ENCODE measurements at places on chromosomes 1 and 21.

DNA sequence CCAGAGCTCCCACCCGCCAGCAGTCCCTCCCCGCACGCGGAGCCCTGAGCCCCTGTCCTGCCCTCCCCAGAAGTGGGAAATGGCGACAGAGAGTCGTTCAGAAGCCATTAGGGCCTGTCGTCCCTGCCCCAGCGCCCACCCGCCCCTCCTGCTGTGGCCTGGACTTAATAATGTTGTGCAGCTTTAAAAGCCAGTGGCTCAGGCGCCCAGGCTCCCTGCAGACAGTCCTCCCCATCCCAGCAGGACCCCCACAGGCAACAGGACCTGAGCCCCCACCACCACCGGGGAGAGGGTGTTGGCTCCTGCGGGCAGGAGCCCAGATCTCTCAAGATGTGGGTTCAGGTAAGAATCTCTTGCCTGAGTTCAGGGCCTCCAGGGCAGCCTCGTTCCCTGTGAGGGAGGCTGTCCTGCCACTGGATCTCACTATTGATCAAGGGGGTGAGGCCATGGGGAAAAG, 125.3 kb upstream of the RUNX3 start:
- no peak for DNase-seq

GRCh38 chr1:24878775-24879742, 51.0 kb downstream of the RUNX3 start:
- DNase-seq: peak; percentile 8

- DNase-seq: no peak
Observed at GRCh38 chr1:185409763-185410528, 92.9 kb upstream of the IVNS1ABP start.

GRCh38 chr1:200646515-200646914, 23.2 kb downstream of the DDX59 start:
- no peak for DNase-seq

DNA sequence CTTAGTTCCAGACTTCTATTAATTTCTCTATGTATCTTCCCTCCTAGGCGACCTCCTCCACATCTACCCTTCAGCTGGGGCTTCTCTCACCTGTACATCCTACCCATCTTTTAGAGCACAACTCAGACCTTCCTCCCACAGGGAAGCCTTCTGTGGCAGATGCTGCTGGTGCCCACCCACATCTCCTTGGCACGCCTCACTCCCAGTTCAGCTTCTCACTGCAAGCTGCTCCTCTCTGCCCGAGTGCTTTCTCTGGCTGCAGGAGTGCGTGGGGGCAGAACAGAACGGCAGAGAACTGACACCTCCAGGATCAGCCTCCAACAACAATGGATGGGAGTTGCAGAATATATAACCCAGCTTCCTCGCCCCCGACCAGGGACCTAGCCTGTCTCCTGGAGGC, 36.5 kb downstream of the ZBTB18 start:
- DNase-seq: no peak

DNA sequence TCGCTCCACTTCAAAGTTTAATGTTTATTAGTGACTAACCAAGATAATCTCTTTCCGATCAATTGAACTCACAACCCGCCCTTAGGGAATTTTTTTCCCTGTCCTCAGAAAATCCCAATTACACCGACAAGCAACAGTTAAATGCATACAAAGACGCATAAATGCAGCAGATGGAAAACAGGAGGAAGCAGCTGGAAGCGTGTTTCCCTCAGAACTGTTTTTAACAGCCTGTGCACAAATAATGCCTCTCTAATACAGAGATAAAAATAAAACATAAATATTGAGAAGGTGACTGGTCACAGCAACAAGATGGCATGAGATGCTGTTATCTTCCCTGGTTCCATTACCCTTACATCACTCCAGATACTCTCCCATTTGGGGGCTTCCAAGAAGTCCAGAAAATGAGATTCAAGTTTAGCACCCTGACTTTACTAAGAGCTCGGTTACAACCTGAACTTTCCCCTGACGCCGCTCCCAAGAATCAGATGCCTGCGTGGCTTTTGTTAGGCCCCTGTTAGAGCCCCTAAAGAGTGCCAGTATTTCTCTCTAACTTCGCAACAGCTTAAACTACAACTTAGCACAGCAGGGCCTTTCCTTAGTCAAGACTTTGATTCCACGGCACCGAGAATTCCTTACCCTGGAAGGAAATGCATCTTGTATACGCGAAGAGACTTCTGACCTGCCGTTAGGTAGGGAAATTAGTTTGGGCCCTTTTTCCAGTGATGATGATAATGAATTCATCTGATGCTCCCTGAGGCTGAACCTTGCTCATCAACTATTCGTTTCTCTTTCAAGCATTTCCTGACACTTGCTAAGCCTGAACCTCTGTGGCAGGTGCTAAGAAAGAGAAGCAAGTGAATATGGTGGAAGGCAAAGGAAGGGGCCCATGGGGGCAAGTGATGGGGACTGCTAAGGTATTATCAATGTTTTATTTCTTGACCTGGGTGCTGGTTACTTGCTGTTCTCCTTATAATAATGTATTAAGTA, 137.7 kb upstream of the SMYD2 start:
- DNase-seq: no peak

DNA sequence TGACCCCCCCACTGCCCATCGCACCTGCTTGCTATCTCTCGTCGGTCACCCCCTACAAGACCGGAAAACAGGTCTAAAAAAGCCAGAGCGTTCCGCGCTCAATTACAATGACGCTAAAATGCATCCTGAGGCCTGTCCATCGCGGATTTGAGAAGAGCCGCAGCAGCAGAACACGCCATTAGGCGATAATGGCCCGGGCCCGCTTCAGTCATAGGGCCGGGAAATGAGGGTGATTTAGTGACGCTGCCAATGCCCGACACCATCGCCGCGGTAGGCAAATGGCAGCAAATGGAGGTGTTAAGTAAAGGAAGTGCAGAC, 64.1 kb upstream of the SSX2IP start:
- DNase-seq: no peak

GRCh38 chr1:241408170-241408569, 51.2 kb upstream of the RGS7 start:
- DNase-seq: no peak

DNA sequence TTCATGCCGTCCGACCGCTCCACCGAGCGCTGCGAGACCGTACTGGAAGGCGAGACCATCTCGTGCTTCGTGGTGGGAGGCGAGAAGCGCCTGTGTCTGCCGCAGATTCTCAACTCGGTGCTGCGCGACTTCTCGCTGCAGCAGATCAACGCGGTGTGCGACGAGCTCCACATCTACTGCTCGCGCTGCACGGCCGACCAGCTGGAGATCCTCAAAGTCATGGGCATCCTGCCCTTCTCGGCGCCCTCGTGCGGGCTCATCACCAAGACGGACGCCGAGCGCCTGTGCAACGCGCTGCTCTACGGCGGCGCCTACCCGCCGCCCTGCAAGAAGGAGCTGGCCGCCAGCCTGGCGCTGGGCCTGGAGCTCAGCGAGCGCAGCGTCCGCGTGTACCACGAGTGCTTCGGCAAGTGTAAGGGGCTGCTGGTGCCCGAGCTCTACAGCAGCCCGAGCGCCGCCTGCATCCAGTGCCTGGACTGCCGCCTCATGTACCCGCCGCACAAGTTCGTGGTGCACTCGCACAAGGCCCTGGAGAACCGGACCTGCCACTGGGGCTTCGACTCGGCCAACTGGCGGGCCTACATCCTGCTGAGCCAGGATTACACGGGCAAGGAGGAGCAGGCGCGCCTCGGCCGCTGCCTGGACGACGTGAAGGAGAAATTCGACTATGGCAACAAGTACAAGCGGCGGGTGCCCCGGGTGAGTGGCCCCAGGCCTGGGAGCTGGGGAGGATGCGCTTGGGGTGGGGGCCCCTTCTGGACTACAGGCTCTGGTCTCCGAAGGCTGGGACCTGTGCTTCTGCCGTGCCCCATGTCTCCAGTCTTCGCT, 1.1 kb downstream of the SKI start:
- DNase-seq: no peak

- DNase-seq: no peak
Observed at GRCh38 chr1:94329986-94330385, 88.2 kb upstream of the ABCD3 start.

DNA sequence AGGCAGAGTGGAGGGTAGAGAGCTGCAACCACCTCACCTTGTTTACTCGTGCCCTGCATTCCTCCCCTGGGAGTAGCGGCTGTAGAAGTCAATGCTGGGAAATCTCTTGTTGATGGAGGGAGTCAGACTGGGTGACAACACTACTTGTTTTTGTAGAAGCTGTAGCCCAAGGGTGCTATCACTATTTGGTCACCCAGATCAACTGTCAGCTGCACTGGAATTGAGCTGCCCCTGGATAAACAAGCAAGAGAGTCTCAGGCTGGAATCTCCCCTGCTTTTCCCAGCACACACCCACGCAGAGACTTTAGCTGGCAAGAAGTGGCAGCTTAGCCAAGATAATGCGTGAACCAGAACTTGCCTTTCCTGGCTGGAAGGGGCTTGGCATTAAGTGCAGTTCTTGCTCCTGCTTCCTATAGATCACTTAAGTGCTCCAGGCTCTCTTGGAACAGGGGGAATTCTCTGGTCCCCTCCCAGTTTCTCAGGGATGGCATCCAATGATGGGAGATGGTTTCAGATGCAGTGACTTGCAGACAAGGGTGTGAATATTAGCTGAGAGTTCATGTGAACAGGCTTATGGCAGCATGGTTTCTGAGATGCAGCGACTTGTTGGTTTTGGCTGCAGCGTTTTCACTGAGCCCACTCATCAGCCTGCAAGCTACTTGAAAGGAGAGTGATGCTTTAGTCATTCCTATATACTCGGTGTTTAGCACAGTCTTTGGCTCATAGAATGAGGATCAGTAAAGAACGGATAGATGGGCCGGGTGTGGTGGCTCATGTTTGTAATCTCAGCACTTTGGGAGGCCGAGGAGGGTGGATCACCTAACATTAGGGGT, 16.8 kb downstream of the ATP2B4 start:
- no peak for DNase-seq

DNA sequence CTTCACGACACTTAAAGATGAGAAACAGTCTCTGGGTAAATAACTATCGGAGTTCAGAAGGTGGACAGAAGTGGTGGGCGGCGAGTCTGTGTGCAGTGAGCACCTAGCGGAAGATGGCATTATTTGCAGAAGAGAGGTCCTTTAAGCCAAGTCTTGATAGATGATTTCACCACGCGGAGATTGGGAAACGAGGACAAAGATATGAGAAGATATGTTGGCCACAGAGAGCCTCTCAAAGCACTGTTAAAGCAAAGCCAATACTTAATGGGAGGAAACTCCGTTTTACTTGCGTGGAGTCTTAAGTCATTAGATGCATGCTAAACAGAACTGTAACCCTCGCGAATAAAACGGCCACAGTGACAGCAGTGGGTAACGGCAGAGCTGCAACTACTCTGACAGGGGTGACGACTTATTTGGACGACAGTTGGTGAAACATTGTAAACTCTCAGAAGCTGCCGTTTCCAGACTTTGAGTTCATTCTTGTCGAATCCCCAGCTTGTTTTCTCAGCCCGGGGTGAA, 577 bp upstream of the CEP350 start:
- DNase-seq: peak; percentile 20

- DNase-seq: no peak
Observed at GRCh38 chr1:39497585-39497984, 6.1 kb downstream of the BMP8A start.

DNA sequence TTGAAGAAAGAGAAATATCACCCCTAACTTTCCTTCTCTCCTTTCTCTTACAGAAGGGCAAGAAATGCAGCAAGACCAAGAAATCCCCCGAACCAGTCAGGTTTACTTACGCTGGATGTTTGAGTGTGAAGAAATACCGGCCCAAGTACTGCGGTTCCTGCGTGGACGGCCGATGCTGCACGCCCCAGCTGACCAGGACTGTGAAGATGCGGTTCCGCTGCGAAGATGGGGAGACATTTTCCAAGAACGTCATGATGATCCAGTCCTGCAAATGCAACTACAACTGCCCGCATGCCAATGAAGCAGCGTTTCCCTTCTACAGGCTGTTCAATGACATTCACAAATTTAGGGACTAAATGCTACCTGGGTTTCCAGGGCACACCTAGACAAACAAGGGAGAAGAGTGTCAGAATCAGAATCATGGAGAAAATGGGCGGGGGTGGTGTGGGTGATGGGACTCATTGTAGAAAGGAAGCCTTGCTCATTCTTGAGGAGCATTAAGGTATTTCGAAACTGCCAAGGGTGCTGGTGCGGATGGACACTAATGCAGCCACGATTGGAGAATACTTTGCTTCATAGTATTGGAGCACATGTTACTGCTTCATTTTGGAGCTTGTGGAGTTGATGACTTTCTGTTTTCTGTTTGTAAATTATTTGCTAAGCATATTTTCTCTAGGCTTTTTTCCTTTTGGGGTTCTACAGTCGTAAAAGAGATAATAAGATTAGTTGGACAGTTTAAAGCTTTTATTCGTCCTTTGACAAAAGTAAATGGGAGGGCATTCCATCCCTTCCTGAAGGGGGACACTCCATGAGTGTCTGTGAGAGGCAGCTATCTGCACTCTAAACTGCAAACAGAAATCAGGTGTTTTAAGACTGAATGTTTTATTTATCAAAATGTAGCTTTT, 2.4 kb downstream of the CCN1 start:
- DNase-seq: no peak

GRCh38 chr1:66367369-66367768, 166.6 kb upstream of the SGIP1 start:
- no peak for DNase-seq

GRCh38 chr1:178941261-178941689, 70.4 kb upstream of the ANGPTL1 start:
- no peak for DNase-seq

- DNase-seq: no peak
Observed at GRCh38 chr21:14116080-14116481, 94.7 kb downstream of the LIPI start.

DNA sequence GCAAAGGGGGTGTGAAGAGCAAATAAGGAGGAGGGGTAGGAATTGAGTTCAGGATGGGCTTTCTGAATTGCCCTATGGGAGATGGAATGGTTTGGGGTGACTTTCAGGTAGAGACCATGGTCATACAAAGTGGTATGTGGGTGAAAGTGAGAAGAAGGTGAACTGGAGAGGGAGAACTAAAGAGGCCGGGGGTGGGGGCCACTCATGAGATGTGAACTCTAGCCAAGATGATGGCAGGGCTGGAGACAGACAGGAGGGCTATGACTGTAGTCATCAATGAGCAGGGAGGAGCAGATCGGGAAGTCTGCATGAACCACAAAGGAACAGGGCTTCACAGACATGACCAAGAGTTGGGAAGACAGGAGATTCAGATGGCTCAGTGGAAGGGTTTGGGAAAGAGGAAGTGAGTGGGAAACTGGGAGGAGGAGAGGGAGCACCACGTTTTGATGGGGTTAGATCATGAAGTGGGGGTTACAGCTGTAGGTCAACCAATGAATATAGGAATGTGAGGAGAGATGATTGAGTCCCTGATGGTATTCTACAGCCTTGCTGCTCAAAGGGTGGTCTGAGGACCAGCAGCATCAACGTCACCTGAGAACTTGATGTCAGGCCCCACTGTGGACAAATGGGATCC, 20.7 kb upstream of the LRRC8D start:
- DNase-seq: no peak

DNA sequence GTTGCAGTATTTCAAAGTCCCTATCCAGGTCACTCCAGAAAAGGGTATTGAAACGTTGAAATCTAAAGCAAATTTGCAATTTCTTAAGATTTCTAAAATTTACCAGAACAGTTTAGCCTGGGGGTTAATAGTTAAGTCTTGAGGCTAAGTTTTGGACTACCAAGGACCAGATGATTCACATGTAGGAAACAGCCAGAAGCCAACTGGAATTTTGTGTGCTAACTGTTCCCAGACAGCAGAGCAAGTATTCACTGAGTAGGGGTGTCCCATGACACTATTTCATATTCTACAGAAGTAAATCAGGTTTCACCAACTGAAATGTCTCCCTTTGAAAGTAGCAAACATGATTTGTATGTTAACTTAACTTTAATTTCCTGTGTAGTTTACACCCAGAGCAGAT, 11.5 kb upstream of the C1orf105 start:
- no peak for DNase-seq

- no peak for DNase-seq
Observed at GRCh38 chr1:29521811-29522580, 285.7 kb downstream of the PTPRU start.

All from AG04450 (cell line).